ENCODE measurements at places on chromosomes 7 and 10. TPM values are rescaled to one million over a fixed set of nuclear protein-coding genes. Genes with fewer than 3 reads are reported as not detected.

Gene ZNF862
- 88.4 TPM for total RNA-seq

GRCh38 chr10:1954300-1954699 lies 217.0 kb upstream of the ADARB2 start:
- DNase-seq: no peak
- H3K27me3 ChIP-seq: peaks cover 3% of the 10 kb centered on the region
- H3K36me3 ChIP-seq: peaks cover 2% of the 10 kb centered on the region
- peaks cover 2% of the 10 kb centered on the region for H3K4me1 ChIP-seq
- H3K4me3 ChIP-seq: no peak overlapping the region

GRCh38 chr10:33820531-33820930 lies 486.1 kb upstream of the NRP1 start:
- DNase-seq: no peak
- H3K36me3 ChIP-seq: no peaks in the 10 kb centered on the region
- peaks cover under 1% of the 10 kb centered on the region for H3K27me3 ChIP-seq
- H3K27ac ChIP-seq: no peak overlapping the region

Gene ACSM6
- not detected for total RNA-seq

- H3K27ac ChIP-seq: no peak overlapping the region
- no peak for DNase-seq
- no peaks in the 10 kb centered on the region for H3K4me1 ChIP-seq
- no peaks in the 10 kb centered on the region for H3K36me3 ChIP-seq
Measured at GRCh38 chr7:81574723-81575326, 195.0 kb downstream of the HGF start.

GRCh38 chr7:44707558-44708230 lies 41.0 kb upstream of the ZMIZ2 start:
- H3K27ac ChIP-seq: no peak overlapping the region
- DNase-seq: no peak
- H3K36me3 ChIP-seq: no peaks in the 10 kb centered on the region
- no peaks in the 10 kb centered on the region for H3K27me3 ChIP-seq
- H3K4me1 ChIP-seq: peaks cover 6% of the 10 kb centered on the region

Gene ASB10
- not detected for total RNA-seq

Gene GSDME
- total RNA-seq: 0.30 TPM

DNA sequence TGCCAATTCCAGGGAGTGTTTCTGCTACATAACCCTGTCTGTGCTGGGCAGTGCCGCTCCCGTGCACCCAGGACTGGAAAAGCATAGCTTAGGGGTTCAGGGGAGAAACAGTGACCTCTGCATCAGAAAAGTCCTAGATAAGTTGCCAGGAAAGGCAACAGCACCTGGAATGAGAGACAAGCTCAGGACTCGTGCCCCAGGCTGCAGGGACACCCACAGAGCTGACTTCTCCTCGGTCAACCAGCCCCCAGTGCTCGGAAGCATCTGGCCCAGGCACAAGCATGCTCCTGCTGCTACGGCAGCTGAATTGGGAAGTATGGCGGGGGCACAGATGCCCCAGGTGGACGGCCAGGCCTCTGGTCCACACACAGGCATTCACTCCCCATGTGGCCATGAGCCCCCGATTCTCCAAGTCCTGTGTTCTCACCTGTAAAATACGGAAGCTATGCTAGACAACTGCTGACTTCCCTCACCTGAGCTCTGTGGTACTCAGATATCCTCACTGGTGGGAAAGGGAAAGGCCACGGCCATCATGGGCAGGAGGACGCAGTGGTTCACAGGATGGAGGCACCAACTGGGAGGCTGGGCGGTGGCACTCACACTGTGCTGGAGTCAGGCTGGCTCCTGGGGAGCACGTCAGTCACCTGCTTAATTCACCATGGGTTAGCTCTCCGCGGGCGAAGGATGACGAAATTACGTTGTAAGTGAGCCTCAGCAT lies 220.5 kb downstream of the PTPRN2 start:
- H3K36me3 ChIP-seq: no peaks in the 10 kb centered on the region
- DNase-seq: no peak
- H3K4me1 ChIP-seq: no peaks in the 10 kb centered on the region
- no peak overlapping the region for H3K4me3 ChIP-seq
- no peak overlapping the region for H3K27ac ChIP-seq

DNA sequence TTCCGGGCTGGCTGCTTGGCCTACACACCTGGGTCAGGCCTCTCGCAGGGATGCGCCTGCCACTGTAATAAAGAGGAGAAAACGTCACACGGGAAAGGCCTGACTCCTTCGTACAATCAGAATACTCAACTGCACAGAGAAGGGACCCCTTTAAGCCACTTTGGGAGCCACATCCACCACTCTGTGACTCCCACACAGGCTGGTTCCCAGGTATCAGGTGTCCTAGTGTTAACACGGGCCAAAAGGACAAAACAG lies 5.8 kb upstream of the ZNF736 start:
- H3K4me3 ChIP-seq: peak overlapping the region; percentile 98
- H3K27me3 ChIP-seq: no peaks in the 10 kb centered on the region
- DNase-seq: no peak
- H3K36me3 ChIP-seq: no peaks in the 10 kb centered on the region
- peak overlapping the region; percentile 95 for H3K27ac ChIP-seq

DNA sequence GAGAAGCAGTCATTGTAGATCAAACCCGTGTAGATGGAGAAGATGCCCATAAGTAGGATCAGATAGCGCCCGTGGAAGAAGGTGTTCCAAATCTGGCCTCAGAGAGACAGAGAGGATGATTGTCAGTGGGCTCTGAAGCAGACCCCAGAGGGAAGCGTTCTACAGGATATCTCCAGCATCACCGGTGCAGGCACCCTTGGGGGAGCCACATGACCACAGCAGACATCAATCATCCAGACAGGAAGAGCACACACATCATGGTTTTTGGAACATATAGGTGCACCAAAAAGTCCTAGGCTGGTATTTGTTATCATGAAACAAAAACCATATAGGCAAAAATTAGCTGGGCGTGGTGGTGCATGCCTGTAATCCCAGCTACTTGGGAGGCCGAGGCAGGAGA lies 44.0 kb upstream of the SVOPL start:
- H3K27ac ChIP-seq: peak overlapping the region; percentile 10
- no peaks in the 10 kb centered on the region for H3K27me3 ChIP-seq
- H3K4me3 ChIP-seq: no peak overlapping the region
- no peaks in the 10 kb centered on the region for H3K36me3 ChIP-seq

- H3K27me3 ChIP-seq: peaks cover 11% of the 10 kb centered on the region
- no peak overlapping the region for H3K27ac ChIP-seq
- no peaks in the 10 kb centered on the region for H3K4me1 ChIP-seq
- DNase-seq: no peak
- H3K36me3 ChIP-seq: no peaks in the 10 kb centered on the region
Measured at GRCh38 chr10:76311752-76312636, 880.6 kb downstream of the LRMDA start.

DNA sequence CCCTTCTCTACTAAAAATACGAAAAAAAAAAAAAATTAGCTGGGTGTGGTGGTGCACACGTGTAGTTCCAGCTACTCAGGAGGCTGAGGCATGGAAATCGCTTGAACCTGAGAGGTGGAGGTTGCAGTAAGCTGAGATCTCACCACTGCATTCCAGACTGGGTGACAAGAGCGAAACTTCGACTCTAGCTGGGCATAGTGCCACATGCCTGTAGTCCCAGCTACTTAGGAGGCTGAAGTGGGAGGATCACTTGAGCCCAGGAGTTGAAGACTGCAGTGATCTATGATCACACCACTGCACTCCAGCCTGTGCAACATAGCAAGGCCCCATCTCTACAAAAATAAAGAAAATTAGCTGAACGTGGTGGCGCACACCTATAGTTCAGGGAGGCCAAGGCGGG lies 1.2 kb upstream of the SPACDR start:
- peaks cover 1% of the 10 kb centered on the region for H3K4me1 ChIP-seq
- peak overlapping the region; percentile 52 for H3K27ac ChIP-seq
- peaks cover 63% of the 10 kb centered on the region for H3K36me3 ChIP-seq
- no peak for DNase-seq

Gene RAMP3
- total RNA-seq: not detected

Gene TDRD1
- total RNA-seq: 0.11 TPM

DNA sequence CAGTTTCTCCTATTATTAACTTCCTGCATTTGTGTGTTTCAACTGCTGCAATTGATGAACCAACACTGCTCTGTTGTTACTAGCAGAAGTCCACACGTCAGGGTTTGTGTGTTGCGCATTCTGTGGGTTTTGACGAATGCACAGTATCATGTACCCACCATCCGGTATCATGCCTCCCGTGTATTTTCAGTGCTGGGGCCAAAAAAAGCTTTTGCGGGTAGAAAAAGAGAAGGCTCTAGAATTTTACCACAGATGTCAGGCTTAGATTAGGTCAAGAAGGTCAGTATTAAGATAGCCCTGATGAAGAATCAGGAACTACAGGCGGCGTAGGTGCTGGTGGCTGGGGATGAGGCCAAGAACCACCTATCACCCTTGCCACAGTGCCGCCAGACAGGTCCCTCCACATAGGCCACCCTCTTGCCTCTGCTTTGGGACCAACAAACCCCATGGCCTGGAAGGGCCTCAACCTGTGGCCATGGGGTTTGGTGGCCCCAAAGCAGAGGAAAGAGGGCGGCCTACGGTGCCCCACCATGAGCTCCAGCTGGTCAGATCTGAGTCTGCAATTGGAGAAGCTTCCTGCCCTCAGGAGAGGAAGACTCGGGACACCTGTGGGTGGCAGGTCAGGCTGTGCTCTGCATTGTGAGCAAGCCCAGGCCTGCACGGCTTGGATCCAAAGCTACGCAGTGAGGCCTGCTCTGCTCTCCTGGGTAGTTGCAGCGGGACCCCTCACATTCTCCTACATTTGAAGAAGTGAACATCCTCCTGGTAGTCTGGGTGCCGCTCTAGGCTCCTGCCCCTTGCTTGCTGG lies 71.9 kb downstream of the MKI67 start:
- peak overlapping the region; percentile 40 for H3K27ac ChIP-seq
- no peak for DNase-seq
- H3K4me3 ChIP-seq: no peak overlapping the region
- no peaks in the 10 kb centered on the region for H3K27me3 ChIP-seq
- H3K36me3 ChIP-seq: peaks cover 4% of the 10 kb centered on the region

Gene SPDYE5
- total RNA-seq: 0.26 TPM

Gene GPRIN2
- not detected for total RNA-seq

- no peaks in the 10 kb centered on the region for H3K36me3 ChIP-seq
- no peak overlapping the region for H3K4me3 ChIP-seq
- H3K27me3 ChIP-seq: no peaks in the 10 kb centered on the region
Measured at GRCh38 chr10:72306215-72306760, 32.6 kb downstream of the DDIT4 start.

GRCh38 chr10:126422567-126422966 lies 34.3 kb upstream of the ADAM12 start:
- DNase-seq: no peak
- no peak overlapping the region for H3K27ac ChIP-seq
- no peaks in the 10 kb centered on the region for H3K36me3 ChIP-seq
- H3K4me3 ChIP-seq: no peak overlapping the region
- peaks cover 11% of the 10 kb centered on the region for H3K27me3 ChIP-seq

Gene CCDC7
- total RNA-seq: 94.5 TPM

GRCh38 chr7:120725376-120726039 lies 132.4 kb downstream of the TSPAN12 start:
- no peak overlapping the region for H3K4me3 ChIP-seq
- DNase-seq: no peak
- no peaks in the 10 kb centered on the region for H3K4me1 ChIP-seq

Gene PRPS1L1
- not detected for total RNA-seq

GRCh38 chr10:91887272-91888076 lies 21.8 kb downstream of the FGFBP3 start:
- no peaks in the 10 kb centered on the region for H3K36me3 ChIP-seq
- H3K4me1 ChIP-seq: peaks cover 5% of the 10 kb centered on the region
- H3K4me3 ChIP-seq: peak overlapping the region; percentile 89
- H3K27me3 ChIP-seq: peaks cover 8% of the 10 kb centered on the region

Gene SHTN1
- not detected for total RNA-seq

Gene BICC1
- total RNA-seq: not detected

GRCh38 chr10:133442191-133442966 lies 11.4 kb upstream of the SCART1 start:
- peaks cover 40% of the 10 kb centered on the region for H3K27me3 ChIP-seq
- H3K4me1 ChIP-seq: peaks cover 14% of the 10 kb centered on the region
- peak overlapping the region; percentile 50 for H3K4me3 ChIP-seq
- no peak for DNase-seq
- peaks cover 8% of the 10 kb centered on the region for H3K36me3 ChIP-seq

DNA sequence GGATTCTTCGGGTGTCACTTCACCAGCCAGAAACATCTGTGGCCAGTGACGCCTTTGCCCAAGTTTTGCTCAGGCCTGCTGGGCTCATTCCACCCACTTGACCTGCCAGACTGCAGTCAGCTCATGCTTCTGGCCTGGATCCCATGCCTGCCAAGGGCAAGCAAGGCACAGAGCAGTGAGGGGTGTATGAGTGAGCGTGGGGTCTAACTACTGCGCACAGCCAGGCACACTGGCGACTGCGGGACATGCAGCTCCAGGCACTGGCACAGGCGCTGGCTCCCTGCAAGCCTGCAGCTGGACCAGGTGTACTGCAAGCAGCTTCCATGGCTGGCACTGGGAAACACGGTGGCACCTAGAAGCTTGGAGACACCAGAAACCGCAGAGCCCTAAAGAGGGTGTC lies 80.1 kb downstream of the MTERF1 start:
- no peak overlapping the region for H3K27ac ChIP-seq
- no peaks in the 10 kb centered on the region for H3K27me3 ChIP-seq
- H3K36me3 ChIP-seq: no peaks in the 10 kb centered on the region
- no peak for DNase-seq
- no peaks in the 10 kb centered on the region for H3K4me1 ChIP-seq

GRCh38 chr7:5429857-5430611 lies 6.4 kb upstream of the TNRC18 start:
- H3K4me3 ChIP-seq: no peak overlapping the region
- H3K36me3 ChIP-seq: peaks cover 6% of the 10 kb centered on the region
- no peak overlapping the region for H3K27ac ChIP-seq

- no peak overlapping the region for H3K4me3 ChIP-seq
- DNase-seq: no peak
- H3K36me3 ChIP-seq: peaks cover 10% of the 10 kb centered on the region
- no peaks in the 10 kb centered on the region for H3K27me3 ChIP-seq
Measured at GRCh38 chr10:11292576-11293302, 275.1 kb downstream of the CELF2 start.

Gene ZPBP
- not detected for total RNA-seq

GRCh38 chr10:64257704-64258103 lies 736.5 kb downstream of the REEP3 start:
- no peaks in the 10 kb centered on the region for H3K27me3 ChIP-seq
- no peaks in the 10 kb centered on the region for H3K36me3 ChIP-seq
- H3K4me1 ChIP-seq: no peaks in the 10 kb centered on the region
- H3K4me3 ChIP-seq: no peak overlapping the region
- no peak overlapping the region for H3K27ac ChIP-seq
- DNase-seq: no peak

GRCh38 chr7:55531536-55531935 lies 40.8 kb downstream of the VOPP1 start:
- peak overlapping the region; percentile 27 for H3K27ac ChIP-seq
- peaks cover 1% of the 10 kb centered on the region for H3K36me3 ChIP-seq
- H3K4me3 ChIP-seq: peak overlapping the region; percentile 66
- no peak for DNase-seq
- H3K4me1 ChIP-seq: peaks cover 47% of the 10 kb centered on the region
- H3K27me3 ChIP-seq: no peaks in the 10 kb centered on the region

Gene C10orf105
- 0.25 TPM for total RNA-seq

All from naive thymus-derived CD8-positive, alpha-beta T cell (primary cell).